Cardiac fibroblast (primary cell): ENCODE measurements at places on chromosomes 12 and 14.

- DNase-seq = peak; percentile 24
These were observed 450.5 kb downstream of the TMEM117 start for GRCh38 chr12:44286336-44286735.

GRCh38 chr14:51119411-51120051, 24.6 kb upstream of the TRIM9 start:
- no peak for DNase-seq

- no peak for DNase-seq
These were observed 6.4 kb upstream of the ENDOU start for GRCh38 chr12:47731723-47732122.

GRCh38 chr12:91935296-91935695, 210.3 kb downstream of the BTG1 start:
- no peak for DNase-seq

DNA sequence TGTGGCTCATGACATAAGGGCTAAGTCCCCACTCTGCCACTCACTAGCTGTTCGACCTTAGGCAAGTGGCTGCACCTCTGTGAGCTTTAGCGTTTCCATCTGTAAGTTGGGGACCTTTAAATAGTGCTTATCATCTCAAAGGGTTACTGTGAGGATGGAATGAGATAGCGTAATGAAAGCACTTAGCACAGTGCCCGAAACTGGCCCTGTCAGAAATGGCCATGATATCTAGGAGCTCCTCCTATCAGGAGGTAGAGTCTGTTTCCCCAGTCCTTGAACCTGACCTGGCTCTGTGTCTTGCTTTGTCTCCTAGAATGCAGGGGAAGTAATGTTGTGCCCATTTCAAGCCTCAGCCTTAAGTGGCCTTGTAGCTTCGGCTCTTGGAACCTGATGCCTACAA, 211.0 kb downstream of the RBM19 start:
- DNase-seq = no peak

- no peak for DNase-seq
These were observed 14.3 kb upstream of the ATP23 start for GRCh38 chr12:57927086-57927485.

GRCh38 chr12:57483466-57483865, 3.8 kb upstream of the ARHGAP9 start:
- peak; percentile 58 for DNase-seq

GRCh38 chr12:65663648-65664047, 160.6 kb upstream of the HMGA2 start:
- peak; percentile 66 for DNase-seq

DNA sequence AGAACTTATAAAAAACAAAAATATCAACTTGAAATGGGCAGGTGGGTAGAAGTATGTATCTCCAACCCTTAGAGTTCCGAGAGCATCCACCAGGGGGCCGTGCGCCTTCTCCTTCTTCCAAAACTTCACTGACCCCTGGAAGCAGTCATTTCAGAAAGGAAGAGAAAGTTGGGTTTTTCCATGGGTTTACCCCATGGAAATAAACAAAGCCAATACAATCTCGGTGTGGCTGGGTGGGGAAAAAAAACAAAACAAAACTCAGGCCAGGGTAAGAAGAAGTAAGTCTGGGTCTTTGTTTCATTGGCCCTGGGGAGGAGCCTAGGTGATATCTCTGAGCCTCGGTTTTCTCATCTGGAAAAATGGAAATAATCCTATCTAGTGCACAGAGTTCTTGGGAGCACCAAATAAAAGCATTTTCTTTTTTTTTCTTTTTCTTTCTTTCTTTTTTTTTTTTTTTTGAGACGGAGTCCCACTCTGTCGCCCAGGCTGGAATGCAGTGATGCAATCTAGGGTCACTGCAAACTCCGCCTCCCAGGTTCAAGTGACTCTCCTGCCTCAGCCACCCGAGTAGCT, 33.6 kb upstream of the HNF1A start:
- peak; percentile 59 for DNase-seq

DNA sequence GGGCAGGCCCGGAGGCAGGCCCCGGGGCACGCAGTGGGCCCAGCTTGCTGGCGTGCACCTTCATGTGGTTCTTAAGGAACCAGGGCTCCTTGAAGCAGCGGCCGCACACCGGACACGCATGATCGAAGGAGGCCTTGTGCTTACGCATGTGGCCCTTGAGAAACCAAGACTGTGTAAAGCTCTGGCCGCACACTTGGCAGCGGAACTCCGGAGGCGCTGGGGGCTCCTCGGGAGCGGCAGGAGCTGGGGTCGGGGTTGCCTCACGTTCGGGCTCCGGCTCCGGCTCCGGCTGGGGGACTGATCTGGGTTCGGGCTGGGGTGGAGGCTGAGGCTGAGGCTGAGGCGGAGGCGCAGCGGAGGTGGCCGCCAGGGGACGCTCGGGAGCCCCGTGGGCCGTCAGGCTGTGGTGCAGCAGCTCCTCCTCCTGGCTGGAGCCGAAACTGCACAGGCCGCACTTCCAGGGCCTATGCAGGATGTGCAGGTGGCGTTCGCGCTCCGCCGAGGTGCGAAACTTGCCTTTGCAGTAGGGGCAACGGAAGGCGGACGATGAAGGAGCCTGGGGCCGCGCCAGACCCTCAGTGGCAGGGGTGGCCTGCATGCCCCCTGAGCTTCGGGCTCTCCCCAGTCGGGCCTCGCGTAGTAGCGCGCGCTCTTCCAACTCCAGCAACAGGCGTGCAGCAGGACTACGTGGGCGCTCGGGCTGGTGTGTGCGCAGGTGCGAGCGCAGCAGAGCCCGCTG, 6.0 kb downstream of the ZNF219 start:
- peak; percentile 80 for DNase-seq

- DNase-seq = no peak
These were observed 27.6 kb downstream of the TRIM9 start for GRCh38 chr14:51067295-51067694.

DNA sequence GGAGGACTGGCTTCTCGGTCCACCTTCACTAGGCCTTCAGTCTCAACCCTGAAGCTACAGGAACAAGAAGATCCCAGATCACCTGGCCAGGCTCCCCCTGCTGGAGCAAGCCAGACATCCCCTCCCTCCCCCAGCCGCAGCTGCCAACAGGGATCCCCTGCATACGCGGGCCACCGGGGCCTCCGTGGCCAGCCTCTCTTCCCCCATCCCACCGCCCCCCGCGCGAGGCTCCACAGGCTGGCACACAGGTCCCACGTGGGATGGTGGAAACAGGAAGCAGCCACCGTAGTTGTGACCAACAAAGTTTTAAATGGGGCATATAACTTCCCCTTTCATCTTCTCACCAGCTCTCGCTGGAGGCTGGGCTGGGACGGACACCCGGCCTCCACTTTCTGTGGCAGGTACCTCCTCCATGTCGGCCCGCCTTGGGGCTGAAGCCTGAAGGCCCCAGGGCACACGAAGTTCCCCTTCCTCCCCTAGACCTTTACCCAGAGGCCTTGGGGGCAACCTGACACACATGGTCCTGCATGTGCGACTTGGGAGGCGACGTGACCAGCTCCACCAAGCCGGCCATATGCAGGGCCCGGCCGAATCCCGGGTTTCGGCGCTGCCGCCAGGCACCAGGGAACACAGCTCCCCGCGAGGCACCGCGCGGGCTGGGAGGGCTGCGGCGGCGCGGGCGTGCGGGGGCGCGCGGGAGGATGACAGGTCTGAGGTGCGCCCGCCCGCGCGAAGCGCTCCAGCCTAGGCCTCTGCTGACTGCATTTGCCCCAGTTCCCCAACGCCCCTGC, 44.4 kb upstream of the PNMA1 start:
- DNase-seq = peak; percentile 63

GRCh38 chr14:55128386-55129085, 516 bp upstream of the LGALS3 start:
- DNase-seq = no peak

DNA sequence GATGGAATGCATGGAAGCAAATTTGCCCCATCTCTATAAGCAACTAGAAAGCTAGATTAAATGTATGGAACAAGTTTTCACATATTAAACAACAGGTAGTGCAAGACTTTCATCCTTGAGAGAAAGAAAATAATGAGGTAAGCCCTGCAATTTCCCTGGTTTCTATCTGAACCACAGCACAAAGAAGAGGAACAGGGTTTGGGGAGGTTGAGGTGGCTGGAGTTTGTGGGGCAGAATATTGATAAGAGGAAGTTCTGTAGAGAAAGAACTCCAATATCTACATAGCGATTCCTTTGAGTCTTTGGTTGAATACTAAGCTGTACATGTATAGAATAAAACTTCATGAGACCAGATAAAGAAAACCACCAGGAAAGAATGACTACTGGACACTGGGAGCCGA, 96.3 kb upstream of the CCND2 start:
- no peak for DNase-seq

DNA sequence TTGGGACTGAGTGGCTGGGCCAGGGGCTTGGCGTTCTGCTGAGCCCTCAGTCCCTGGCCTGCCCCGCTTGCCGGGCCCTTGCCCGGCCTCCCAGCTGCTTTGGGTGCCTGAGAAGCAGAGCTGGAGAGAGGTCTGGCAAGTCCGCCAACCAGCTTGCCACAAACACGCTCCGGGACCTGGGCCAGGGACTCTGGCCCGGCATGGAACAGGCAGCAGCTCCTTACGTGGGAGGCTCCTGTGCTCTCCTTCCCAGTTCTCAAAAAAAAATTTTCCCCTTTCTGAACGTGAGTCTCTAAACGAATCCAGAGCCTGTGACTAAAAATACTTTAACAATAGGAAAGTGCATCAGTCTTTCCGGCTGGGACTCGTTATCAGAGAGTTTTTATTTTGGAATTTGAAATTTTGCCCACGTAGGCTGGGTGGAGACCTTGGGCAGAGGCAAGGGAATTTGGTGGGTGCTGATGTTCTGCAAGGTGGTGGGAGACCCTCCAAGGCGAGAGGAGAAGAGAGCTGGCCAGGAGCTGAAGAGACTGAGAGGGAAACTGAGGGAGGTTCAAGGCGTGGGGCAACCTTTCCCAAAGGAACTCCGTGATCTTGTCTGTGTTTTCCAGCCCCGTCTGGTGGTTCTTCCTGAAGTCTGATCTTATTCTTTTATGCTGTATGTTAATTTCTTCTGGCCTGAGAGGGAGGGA, 6.8 kb upstream of the NR4A1 start:
- peak; percentile 91 for DNase-seq

DNA sequence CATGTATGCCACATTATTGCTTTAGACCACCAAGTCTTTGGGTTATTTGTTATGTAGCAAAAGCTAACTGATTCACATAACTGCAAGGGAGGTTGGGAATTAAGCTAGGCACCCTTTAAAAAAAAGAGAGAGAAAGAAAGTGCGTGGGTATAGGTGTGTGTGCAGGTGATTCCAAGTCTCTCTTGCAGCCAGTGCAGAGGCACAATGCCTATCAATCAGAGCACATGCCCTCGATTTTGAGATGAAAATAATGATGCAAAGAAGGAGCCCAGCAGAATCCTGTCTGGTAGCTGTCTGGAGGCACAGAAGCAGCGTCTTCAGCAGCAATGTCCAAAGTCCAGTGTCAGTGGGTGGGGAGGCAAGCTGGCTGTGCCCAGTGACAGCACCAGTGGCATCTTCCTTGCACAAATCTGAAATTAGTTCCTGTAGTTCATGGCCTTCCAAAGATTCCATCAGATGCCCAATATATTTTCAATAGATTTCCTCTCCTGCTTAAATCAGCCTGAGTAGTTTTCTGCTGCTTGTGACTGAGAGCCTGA, 62.4 kb upstream of the TBPL2 start:
- no peak for DNase-seq

DNA sequence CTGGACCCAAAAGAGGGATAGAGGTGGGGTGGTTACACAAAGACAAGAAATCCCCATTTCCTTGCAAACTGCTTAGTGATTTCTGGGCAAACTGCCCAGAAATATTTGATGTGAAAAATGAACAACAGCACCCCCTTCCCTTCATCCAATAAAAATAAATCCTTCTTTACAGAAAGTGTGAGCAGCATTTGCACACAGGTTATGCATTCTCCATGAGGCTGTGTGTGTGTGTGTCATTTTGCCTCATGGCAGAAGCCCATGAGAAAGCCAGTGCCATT, 17.2 kb upstream of the NRXN3 start:
- DNase-seq = peak; percentile 29

GRCh38 chr14:26304056-26304455, 293.8 kb downstream of the NOVA1 start:
- no peak for DNase-seq

DNA sequence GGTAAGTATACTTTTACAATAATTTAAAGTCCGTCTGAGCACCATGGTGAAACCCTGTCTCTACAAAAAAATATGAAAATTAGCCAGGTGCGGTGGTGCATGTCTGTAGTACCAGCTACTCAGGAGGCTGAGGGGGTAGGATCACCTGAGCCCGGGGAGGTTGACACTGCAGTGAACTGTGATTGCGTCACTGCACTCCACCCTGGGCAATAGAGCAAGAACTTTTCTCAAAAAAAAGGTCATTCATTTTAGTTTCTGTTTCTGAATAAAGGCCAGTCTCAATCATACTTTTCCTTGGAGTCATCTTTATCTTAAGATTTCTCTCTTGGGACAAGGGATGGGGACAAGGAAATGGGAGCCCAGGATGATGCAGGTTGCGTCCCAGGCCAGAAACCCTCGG, 12.9 kb downstream of the ANKRD13A start:
- DNase-seq = peak; percentile 27

DNA sequence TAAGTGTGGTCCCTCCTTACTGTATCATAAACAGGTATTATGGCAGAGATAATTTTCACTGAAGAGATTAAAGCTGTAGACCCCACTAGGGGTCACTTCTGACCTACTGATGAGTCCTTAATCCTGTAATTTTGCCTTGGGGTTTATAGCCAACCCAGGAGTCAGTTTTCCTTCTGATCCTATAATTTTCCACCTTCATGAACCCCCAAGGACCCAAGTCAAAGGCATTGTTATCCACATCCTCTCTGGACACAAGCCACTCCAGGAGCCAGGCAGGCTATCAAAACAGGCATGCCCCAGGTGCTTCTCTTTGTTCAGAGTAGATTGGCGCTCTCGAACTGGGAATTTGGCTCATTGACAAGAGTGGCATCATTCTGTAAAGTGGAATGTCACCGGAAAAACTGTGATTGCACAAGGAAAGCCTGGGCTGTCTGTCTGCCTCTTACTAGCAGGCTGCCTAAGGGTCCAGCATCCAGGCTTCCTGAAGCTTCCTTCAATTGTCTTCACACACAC, 1523.2 kb upstream of the FLRT2 start:
- DNase-seq = no peak

DNA sequence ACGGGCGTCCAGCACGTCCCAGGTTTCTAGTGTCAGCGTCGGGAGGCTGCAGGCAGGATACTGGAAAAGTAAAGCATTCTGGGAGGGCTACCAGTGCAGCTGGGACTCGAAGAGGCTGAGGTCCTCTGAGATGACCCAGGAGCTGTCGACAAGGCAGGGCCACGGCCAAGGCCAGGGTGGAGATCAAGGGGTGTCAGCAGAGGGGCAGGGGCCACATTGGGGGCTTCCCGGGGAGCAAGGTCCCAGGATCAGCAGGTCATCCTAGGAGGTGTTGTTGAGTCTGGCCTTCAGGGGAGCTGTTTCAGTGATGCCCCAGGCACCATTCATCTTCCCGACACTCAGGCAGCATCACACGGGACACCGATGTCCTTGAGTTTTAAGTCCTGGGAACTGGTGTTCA, 377.8 kb upstream of the SFSWAP start:
- DNase-seq = no peak

- DNase-seq = no peak
These were observed 119.5 kb downstream of the PIWIL1 start for GRCh38 chr12:130457215-130457614.
